ENCODE measurements at places on chromosomes 16 and 17. TPM values are rescaled to one million over a fixed set of nuclear protein-coding genes. Genes with fewer than 3 reads are reported as not detected.

KRT36 gene
- total RNA-seq = 0.14 TPM

KIF1C gene
- 189 TPM for total RNA-seq

GPR179 gene
- total RNA-seq = not detected

PRAC2 gene
- total RNA-seq = not detected

SCARF1 gene
- total RNA-seq = 172 TPM

MT1F gene
- 0.34 TPM for total RNA-seq

DNA sequence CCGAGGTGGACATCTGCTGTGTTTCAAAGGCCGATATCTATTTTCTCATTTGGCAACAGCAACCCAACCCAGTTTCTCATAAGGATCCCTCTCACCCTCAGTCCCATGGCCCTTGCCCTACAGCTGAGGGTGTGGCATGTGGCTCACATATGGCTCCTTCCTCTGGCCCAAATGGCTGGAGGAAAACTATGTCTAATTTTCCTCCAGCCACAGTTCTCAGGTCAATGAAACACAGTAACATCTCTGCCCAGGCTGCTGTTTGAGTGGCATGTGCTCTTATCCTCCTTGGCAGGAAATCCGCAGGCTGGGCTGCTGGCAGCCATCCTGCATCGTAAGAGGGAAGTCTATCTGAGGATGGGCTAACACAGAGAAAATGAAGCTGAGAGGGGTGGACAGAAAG is 24.1 kb downstream of the SERPINF1 start:
- peak; percentile 26 for DNase-seq

DNA sequence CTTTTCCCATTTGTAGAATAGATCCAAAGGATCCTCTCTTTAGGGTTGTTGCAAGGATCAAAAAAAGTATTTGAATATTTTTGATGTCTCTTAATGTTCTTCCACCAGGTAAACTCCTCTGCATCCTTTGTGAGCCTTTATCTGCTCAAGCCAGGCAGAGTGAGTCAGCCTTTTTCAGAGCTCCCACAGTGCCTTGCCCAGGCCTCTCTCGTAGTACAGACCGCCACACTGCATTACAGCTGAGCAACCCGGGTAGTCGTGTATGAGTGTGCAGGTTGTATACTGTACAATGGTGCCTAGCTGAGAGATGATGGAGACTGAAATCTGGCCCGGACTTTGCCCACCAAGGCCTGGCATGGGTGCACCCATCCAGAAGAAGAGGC is 20.9 kb downstream of the RHBDL3 start:
- no peak for DNase-seq

DNA sequence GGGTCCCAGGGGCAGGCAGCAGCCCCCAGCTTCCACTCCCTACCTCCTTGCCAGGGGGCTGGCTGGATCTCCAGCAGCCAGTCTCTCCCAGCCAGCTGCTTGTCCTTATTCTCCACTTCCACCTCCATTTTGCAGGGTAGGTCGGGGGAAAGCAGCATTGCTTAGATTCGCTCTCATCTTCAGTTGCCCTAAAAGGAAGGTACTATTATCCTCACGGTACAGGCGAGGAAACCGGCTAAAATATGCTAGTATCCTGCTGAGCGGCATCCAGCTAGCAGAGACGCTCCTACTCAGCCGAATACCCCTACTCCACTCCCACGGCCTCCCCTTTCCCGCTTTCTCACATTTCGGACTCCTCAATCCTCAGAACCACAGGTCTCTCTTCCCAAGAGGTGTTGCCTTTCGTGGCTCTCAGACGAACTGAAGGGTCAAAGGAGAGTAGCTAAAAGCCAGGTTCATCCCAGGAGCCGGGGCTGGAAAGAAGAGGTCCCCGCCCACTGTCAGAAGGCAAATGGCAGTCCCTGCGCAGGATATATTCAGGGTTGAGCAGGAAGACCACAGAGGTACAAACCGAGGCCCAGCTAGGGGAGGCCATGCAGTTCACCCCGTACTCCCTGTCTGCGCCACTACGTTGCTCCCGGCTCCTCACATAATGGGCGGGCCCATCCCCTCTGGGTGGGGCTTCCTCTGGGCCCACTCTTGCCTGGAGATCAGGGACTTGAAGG is 1.7 kb upstream of the RAB11FIP4 start:
- no peak for DNase-seq

- DNase-seq = peak; percentile 84
Measured at GRCh38 chr16:66275775-66276428, 90.6 kb upstream of the CDH5 start.

DNA sequence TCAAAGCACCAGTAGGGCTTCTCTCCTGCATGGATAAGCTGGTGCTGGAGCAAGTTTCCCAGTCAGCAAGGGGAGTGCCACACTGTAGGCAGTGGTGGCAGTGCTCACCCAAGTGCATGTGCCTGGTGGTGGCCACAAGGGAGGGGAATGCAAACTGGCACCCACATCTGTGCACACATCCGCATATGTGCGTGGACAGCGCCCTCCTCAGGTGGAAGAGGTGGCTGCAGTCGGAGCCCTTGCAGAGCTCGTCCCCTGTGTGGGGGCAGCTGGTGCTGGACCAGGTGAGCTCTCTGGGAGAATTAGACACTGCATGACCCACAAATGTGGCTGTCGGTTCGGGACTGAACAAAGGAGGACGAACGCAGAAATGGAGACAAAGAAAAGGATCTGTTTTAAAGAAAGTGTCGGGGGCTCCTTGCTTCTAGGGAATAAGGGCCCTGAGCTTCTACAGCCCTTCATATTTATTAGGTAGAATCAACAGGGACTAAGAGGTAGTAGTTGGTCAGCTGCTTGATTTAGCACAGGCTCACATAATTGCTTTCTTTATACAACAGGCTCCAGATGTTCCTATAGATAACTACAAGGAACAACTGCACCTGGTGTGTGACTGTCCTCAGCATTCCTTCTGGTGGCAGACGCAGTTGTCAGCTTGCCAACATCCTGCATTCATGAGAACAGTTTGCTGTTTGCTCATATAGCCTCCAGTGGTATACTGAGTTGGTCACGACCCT is 5.3 kb upstream of the ZNF689 start:
- DNase-seq = peak; percentile 70

DNA sequence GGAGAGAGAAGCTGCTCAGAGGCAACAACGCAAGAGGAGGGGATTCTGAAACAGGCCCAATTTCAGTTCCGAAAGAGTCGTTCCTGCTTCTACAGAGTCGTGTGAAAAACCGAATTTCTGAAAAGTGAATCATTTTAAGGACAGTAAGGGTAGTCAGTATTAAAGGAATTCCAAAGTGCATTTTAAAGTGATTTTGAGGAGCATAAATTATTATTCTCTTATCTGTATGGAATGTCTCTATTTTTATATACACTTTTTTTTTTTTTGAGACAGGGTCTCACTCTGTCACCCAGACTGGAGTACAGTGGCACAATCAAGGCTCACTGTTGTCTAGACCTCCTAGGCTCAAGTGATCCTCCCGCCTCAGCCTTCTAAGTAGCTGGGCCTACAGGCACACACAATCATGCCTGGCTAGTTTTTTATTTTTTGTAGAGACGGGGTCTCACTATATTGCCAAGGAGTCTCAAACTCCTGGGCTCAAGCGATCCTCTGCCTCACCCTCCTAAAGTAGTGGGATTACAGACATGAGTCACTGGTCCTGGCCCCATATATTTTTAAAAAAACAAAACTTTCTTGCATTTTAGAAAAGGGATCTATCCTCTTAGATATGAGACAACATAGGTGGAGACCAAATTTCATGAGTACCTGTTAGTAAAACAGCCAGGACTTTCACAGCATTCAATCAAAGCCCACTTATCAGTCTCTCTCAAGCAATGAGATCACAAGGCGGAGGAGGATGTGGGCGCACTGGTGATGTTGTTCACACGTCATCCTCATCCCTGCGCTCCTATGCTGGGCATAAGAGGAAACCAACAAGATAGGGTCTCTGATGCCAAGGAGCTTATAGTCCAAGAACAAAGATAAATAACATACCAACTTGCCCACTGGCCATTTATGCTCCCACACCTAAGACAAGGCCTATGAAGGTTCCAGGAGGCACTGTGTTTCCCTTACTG is 53.2 kb downstream of the SMG6 start:
- no peak for DNase-seq

DNA sequence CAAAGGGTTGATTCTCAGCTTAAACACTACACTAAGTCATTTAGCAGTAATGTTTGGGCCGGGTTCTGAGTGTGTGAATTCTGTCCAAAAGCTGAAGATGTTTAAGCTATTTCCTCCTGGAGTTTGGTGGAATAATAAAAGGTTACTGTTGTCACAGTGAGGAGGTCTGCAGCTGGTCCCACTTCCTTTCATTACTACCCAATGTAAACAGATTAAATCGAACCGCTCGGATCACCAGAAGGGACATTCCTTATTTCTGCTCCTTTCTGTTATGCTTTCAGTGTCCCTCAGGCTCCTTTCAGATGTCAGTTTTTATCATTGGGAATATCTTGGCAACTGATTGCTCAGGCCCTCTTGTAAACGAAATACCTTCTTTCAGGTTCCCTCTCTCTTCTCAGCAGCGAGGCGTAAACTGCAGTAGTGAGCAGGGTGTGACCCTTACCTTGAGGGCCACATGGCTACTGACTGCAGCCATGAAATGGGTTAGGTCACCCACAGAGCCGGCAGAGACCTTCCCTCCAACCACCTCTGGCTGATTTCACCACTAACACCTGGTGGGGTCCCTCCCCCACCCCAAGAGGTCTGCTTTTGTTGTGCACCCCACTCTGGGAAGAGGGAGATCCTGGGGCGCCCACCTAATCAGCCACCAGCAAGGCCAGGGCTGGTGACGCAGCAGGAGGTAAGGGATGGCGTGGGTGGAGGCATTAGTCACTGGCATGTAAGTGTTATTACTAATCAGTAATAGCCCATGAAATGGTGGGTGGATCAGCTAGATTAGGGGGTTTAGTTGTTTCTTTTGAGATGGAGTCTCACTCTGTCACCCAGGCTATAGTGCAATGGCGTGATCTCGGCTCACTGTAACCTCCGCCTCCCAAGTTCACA is 117.6 kb downstream of the VPS53 start:
- peak; percentile 74 for DNase-seq

GRCh38 chr17:14693382-14693781 is 392.5 kb downstream of the HS3ST3B1 start:
- DNase-seq = no peak
